Activated T-cell treated with anti-CD3 and anti-CD28 coated beads for 4 hours (primary cell): ENCODE measurements at places on chromosomes 1 and 21.

- DNase-seq: no peak
Measured at GRCh38 chr1:116230712-116231111, 119.5 kb downstream of the MAB21L3 start.

GRCh38 chr1:227924833-227925574 lies 22.7 kb downstream of the WNT9A start:
- DNase-seq: no peak

GRCh38 chr21:38649120-38649519 lies 150.8 kb upstream of the ERG start:
- no peak for DNase-seq

DNA sequence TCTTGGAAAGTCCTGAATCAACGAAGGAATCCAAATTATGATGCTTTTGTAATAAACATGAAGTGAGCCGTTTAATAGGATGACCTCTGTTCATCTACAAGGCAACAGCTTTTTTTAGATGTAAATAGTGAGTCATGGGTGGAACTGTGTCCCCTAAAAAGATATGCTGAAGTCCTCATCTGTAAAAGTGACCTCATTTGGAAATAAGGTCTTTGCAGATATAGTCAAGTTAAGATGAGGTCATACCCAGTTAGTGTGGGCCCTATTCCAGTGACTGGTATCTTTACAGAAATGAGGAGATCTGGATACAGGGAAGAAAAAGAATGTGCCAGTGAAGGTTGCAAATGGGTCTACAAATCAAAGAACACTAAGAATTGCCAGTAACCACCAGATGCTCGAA lies 1287.3 kb upstream of the ADGRL4 start:
- DNase-seq: no peak

DNA sequence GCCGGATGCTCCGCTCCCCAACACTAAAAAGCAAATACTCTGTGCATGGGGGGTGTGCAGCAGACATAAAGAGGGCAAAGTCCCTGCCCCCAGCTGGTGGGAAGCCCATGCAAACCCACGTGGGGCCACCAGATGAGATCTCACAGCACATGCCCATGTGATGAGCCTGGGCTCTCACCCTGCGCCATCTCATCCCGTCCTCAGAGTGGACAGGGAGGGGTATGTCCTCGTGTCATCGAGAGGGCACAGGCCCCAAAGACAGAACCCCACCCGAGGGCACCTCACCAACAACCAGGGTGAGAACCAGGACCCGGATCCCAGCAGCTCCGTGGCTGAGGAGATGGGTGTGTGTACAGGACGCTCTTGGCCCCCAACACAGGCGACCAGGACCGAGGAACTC lies 25.1 kb upstream of the ARHGEF16 start:
- DNase-seq: no peak

DNA sequence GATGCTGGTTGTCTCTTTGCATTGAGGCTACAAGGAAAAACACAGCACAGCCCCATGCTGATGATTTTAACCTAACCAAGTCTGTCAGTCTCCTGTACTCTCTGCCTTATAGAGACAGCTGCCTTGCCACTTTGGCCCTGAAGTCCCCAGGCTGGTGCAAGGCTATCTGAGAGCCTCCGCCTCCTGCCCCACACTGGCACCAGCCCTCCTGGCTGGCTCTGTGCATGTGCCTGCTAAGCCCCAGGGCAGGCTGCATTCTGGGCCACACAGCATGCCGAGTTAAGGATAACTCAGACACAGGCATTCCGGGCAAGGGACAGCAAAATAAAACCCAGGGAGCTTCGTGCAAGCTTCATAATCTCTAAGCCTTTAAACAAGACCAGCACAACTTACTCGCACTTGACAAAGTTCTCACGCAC lies 910 bp downstream of the RUNX1 start:
- DNase-seq: no peak

GRCh38 chr1:39491146-39491921 lies at the start of gene BMP8A:
TSS of gene BMP8A (plus strand) at chr1:39491636. CDS start at chr1:39491992, 356 bp downstream.
- peak; percentile 51 for DNase-seq

DNA sequence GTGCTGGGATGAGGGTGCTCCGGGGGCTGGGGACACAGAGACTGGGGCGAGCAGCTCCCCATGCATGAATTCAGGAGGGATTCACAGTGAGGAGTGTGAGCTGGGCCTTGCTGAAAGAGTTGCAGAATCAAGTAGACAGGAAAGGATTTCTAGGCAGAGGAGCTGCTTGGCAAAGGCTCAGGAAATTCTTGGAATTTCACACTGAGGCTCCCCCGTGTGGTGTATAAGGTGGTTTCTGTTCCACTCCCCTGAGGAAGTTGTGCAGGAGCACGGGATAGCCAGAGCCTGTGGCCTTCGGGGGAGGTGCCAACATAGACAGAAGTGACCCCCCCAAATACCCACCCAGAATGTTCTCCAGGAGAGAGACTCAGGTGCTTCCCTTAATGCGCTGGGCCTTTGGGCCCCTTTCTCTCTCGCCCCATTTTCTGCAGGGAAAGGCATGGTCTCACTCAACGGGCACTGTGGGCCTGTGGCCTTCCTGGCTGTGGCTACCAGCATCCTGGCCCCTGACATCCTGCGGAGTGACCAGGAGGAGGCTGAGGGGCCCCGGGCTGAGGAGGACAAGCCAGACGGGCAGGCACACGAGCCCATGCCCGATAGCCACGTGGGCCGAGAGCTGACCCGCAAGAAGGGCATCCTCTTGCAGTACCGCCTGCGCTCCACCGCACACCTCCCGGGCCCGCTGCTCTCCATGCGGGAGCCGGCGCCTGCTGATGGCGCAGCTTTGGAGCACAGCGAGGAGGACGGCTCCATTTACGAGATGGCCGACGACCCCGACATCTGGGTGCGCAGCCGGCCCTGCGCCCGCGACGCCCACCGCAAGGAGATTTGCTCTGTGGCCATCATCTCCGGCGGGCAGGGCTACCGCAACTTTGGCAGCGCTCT lies 58.5 kb upstream of the ACTL8 start:
- DNase-seq: no peak
